CD4-positive, alpha-beta T cell treated with Interleukin-17A for 1 hour (primary cell): ENCODE measurements at places on chromosomes 5 and 9.

DNA sequence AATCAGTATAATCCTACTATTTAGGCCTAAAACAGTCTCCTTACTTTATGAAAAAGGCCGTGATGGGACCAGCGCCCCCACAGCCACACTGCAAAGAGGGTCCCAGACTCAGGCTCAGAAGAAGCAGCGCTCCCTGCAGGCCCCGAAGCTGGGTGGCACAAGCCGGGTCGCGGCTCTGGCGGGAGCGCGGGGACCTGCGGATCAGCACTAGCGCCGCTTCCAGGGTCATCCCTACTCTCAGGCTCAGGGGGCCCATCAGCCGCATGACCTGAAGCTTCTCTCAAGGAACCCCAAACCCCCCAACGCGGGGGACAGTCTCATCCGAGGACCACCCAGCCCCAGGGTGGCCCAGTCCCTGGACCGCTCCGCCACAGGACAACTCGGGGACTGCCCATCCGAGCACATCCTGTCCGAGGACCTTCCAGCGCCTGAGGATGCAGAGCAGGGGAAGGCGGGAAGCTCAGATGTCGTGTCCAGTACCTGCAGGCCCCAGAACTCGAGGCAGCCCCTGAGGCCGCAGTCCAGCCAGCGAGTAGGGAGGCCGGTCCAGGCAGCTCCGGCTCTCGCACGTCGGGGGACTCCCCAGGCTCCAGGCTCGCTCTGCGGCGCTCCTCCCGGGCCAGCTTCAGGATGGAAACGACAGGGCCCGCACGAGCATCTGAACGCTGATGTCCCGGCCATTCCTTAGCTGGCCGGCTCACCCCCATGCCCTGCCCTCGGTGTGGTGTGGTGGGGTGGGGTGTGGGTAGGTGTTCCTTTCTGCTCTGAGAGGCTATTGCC is 32.4 kb upstream of the CDK20 start:
- no peak for DNase-seq

DNA sequence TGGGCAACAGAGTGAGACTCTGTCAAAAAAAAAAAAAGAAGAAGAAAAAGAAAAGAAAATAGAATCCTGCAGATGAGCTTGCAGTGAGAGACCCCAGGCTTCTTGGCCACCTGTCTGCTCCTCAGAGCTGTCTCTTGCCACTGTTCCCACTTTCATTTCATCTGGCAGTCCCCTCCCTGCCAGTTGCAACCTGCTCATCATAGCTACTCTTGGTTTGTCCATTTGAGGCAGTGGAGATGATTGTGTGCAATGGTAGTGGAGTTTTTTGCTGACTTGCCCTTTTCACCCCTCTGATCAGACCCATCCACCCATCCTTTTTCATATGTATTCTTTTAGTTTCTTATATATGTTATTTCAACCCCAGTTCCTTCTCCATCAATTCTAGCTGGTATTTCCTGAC is 28.7 kb downstream of the ANKRD33B start:
- no peak for DNase-seq

DNA sequence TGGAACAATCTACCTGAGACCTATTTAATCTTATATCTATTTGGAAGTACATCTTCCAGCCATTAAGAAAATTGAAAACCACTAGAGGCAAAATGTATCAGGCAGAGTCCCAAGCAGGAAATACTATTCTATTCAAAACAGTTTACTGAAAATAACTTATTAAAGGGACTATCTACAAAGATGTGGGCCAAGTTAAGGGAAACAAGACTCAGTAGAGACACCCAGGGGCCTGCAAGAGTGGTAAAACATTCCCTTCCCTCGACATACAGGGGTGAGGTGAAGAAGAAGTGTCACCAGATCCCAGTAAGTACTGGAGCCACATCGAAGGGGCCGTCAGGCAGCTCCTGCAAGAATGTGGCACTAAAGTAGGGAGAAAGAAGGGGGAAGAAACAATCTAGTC is 12.1 kb upstream of the NRG2 start:
- DNase-seq = no peak

GRCh38 chr5:67255881-67256280 is 59.3 kb upstream of the CD180 start:
- DNase-seq = no peak

DNA sequence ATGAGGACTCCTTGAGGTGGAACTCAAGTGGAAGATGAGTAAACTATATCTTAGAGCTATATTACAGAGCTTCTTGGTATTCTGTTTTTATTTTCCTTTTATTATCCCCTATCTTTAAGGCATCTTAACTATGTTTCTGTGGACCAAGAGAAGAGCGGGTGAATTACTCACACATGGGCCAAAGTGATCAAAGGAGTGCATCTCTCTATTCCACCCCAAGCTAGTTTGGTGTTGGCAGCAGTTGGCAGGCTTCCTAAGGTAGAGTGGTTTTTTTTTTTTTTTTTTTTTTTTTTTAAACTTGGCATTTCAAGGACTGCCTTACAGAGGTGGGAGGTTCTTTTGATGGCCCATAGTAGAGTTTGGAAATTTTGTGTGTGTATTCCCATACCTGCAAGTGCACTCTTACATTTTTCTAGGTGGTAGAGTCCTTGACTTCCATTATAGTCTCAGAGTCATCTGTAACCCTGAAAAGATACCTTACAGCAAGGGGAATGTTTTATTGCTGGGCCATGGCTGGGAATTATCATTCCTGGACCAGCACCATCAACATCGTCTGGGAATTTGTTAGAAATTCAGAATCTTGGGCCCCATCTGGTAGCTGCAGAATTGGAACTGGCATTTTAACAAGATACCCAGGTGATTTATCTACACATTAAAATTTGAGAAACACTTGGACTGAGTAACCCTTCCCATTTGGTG is 51.0 kb downstream of the ARHGAP26 start:
- no peak for DNase-seq

DNA sequence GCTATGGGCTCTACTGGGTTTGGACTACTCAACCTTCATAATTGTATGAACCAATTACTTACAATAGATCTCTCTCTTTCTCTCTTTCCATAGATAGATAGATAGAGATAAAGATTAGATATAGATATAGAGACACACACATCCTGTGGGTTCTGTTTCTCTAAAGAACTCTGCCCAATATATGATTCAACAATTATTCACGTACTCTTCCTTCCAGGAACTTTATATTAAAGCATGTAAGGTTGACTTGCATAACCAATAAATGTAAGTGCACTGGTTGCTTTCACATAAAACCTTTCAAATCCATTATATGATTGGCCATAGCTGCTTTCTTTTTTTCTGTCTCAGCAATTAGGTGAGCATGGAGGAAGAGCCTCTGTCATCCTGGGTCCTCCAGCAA is 46.7 kb upstream of the CDH18 start:
- no peak for DNase-seq
